ENCODE measurements at places on chromosomes 1 and 21.
A peak's percentile ranks its signal among the peaks of the same experiment; 100 is the strongest.

DNA sequence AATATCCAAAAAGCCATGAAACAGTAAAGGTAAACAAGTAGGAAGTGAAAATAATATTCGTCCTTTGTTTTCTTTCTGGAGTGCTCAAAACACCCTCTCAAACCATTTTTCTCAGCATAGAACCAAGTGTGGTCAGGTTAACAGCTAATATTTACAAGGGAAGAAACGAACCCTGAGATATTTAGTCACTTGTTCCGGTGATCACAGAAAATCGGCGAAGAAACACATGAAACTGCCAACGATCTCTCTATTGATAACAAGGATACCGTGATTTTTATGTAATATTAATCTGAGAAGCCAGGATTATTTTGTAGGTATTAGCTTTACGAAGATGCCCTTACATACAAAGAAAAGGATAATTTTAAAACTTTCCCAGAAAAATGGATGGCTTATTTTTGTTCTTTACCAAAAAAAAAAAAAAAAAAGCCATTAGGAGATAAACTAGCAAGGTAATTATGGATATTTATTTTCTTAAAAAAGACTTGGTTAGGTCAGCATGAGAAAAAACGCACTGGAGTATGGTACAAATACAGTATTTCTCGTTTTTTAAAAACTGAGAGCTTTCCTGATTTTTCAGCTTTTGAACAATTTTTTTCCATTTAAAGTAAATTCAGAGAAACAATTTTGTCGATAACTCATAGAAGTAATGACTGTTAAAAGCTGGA lies 107.3 kb upstream of the HNRNPU start:
- DNase-seq: no peak

DNA sequence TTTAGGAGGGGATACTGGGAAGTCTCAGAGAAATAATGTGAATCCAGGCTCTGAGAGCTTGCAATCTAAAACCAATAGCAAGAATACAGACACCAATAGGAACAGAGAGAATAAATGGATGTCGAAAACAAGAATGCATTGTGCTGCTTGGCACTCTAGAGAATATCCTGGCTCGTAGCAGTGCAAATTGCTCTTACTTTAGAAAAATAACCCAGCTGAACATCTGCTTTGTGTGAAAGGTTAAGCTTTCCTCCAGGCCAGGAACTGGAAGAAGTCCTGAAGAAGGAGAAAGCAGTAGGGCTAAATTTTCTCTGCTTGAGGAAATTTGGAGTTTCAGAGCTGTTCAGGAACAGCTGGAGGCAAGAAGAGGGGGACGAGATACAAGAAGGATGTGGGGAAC lies 382.3 kb downstream of the HHIPL2 start:
- DNase-seq: no peak

GRCh38 chr1:211174375-211174774 lies 40.4 kb upstream of the KCNH1 start:
- DNase-seq: no peak

DNA sequence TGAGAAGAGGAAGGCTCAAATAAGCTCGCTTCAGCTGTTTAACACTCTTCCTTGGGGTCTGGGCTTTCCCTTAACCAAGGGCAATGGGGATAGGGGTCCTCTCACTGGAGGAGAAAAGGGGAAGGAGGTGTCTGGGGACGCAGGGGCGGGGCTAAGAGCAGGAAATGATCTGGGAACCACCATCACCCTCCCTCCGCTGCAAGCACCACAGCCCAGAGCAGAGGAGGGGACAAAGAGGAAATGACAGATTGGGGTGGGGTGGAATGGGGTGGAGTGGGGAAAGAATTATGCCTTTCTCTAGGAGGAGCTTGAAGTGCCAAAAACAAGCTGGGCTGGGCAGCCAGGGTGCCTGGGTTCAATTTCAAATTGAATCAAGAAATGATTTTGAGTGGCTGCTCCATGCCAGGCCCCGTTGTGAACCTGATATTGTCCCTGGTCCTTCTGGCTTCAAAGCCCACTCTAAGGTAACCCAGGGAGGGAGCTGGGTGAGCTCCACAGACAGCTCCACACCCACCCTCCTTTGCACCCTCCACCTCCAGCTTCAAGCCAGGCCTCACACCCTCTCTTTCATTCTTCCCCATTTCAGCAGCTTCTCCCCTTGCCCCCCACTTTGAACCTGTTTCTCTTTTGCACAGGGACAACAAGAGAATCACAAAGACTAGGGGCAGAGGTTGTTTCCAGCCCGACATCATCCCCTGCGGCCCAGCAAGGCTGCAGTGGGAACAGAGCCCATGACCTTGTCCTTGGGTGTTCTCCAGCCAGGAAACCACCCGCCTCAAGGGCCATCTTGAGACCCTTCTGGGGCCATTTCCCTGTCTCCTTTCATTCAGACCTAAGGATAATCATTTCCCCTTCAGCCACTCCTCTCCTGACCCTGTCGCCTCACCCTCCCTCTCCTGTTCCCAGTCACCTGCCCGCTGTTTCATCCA lies 1.1 kb downstream of the ARHGAP30 start:
- DNase-seq: peak; percentile 41

DNA sequence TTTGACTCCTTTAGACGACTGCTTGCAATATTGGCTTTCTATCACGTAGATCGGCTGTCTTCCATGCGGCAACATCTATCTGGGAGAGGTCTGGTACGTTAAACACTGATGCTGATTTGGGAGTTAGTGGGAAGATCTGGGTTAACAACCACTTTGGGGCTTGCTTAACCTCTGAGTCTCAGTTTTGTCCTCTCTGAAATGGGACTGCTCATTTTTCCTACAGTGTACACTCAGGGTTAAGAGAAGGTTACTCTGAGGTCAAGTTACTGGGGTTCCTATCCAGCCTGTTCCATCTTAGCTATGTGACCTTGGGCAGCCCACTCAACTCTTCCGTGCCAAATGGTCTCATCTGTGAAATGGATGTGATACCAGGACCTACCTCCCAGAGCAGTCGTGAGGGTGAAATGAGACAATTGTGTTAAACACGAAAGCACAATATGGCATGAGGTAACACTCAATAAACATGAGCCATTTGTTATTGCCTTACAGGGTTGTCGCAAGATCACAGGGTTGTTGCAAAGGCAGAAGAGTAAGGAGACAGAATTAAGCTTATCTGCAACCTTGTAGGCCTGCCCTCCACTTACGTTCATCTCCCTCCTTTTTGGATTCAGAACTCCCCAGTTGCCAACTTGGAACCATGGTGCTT lies 5.6 kb downstream of the ABCA4 start:
- DNase-seq: no peak

GRCh38 chr1:109802901-109803561 lies 39.3 kb upstream of the EPS8L3 start:
- DNase-seq: no peak

- DNase-seq: no peak
Measured at GRCh38 chr1:113455374-113455773, 65.1 kb downstream of the MAGI3 start.

DNA sequence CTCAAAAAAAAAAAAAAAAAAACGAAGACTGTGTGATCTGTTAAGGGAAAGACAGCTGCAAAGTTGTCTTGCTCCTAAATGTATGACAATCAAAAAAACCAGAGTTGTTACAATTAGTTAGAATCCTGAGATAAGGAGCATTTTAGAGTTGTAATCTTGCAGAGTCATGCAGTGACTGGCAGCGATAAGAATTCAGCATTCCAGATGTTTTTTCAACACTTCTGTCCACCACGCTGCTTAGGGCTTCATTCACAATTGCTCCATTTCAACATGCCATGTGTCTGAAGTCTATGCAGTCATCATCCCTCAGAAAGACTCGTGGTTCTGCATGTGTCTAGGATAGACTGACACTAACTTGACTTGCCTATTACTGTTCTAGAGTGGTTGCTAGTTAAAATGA lies 102.4 kb upstream of the BACE2 start:
- no peak for DNase-seq

- no peak for DNase-seq
Measured at GRCh38 chr1:215376544-215377264, 190.4 kb upstream of the KCTD3 start.

GRCh38 chr1:231643071-231643934 lies 16.7 kb downstream of the DISC1 start:
- DNase-seq: no peak

DNA sequence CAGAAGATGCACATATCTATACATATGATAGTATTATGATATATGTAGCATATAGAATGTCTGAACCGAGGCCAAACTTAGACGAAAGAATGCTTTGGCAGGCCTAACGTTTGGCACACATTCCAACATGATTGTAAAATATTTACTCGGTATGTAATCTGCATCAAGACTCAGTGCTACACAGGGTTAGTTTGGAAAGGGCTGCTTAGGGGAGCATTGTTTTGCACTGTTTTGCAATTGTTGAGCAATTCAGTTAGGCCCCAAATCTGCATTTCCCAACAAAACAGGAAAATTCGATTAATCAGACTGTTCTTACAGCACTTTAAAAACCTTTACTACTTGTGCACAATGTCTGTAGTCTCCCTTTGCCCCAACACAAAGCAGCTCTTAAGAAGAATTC lies 216.0 kb upstream of the NEGR1 start:
- DNase-seq: no peak

GRCh38 chr1:86596741-86597290 lies 49.9 kb downstream of the CLCA4 start:
- no peak for DNase-seq

GRCh38 chr1:23727362-23727811 lies 15.9 kb upstream of the ELOA start:
- DNase-seq: no peak

DNA sequence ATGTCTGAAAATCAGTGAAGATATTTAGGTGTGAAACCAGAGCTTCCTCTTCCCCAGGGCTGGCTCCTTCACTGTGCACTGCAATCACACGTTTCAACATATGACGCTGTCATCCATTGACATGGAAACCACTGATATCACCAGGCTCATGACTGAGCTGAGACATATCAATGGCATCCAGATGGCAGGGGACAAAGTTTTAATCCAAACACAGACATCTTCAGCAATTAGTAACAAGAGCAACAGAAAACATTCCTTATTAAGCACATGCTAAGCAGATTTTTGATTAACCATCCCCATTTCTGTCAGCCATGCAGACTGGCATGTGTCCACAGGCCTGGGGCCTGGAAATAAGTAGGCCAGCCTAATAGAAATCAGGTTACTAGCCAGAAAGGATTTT lies 108.0 kb upstream of the ADAR start:
- no peak for DNase-seq

- no peak for DNase-seq
Measured at GRCh38 chr1:25641931-25642573, 25.5 kb downstream of the MAN1C1 start.

GRCh38 chr1:159946242-159947187 lies 1.1 kb upstream of the IGSF9 start:
- DNase-seq: no peak

- DNase-seq: no peak
Measured at GRCh38 chr1:44467566-44467965, 62.5 kb downstream of the RNF220 start.

DNA sequence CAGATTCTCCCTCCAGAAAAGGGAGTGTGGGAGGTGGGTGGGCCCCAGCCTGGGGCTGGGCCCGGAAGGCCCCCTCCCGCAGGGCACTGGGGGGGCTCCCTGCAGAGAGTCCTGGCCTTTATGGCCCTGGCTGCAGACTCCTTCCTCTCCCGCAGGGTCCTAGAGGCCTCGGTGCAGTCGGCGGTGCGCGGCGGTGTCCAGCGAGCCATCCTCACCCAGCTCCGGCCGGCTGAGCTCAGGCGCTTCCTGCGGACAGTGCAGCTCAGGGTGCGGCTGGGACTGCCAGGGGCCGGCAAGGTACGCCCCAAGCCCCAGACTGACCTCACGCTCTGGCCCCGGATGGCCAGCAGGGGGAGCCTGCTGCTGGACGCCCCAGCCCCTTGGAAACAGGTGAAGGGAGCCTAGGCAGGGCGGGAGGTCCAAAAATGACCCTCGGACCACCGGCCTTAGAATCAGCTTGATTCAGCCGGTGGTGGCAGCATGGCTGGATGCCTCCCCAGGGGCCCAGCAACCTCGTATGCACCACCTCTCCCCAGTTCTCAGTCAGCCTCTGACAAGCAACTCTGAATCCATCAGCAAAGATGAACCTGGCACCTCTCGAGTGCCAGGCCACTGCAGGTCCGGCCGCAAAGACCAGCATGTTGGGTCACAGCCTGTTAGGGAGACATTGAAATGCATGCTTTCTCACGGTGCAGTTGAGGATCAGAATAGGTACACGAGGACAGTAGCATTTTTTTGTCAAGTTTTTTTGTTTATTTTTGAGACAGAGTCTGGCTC lies 20.6 kb downstream of the MTHFR start:
- DNase-seq: no peak

DNA sequence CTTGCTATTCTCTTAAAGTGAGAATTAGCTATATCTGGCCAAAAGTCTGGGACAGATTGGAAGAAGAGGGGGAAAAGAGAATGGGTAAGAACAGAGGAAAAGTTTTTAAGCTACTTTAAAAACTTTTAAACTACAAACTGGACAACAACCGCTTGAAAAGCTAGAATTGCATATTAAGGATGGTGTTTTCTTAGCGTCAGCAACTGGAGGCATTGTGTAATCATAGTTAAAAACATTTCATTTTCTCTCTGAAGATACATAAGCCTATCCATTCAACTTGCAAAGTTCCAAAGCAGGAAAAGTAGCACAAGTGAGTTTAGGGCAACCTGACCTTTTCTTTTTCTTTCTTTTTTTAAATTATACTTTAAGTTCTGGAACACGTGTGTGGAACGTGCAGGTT lies 10.9 kb downstream of the PBX1 start:
- no peak for DNase-seq

DNA sequence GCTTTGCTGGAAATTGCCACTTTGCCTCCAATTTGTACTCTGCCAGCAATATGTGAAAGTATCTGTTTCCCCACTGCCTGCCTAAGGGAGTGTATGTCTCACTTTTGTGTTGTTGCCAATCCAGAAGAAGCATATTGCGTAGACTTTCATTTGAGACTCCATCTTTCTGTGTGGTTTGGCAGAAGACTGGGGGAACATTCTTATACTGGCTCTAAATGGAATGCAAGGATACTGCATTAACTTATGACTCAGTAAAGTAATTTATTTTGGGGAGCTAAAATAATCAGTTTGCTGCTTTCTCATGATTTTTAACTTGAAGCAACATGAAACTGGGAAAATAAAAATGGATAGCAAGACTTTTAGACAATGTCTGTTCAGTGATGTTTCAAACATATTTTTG lies 107.7 kb upstream of the TMPRSS2 start:
- DNase-seq: no peak

GRCh38 chr1:101166583-101167120 lies 70.2 kb upstream of the S1PR1 start:
- no peak for DNase-seq

GRCh38 chr1:9045861-9046510 lies 19.8 kb upstream of the SLC2A7 start:
- DNase-seq: no peak

GRCh38 chr1:52567943-52568342 lies 15.1 kb upstream of the TUT4 start:
- DNase-seq: no peak

GRCh38 chr1:59345221-59345620 lies 48.3 kb downstream of the FGGY start:
- DNase-seq: no peak

- no peak for DNase-seq
Measured at GRCh38 chr1:73564294-73564693, 633.7 kb downstream of the LRRIQ3 start.
